ENCODE measurements at places on chromosomes 6 and 20.

DNA sequence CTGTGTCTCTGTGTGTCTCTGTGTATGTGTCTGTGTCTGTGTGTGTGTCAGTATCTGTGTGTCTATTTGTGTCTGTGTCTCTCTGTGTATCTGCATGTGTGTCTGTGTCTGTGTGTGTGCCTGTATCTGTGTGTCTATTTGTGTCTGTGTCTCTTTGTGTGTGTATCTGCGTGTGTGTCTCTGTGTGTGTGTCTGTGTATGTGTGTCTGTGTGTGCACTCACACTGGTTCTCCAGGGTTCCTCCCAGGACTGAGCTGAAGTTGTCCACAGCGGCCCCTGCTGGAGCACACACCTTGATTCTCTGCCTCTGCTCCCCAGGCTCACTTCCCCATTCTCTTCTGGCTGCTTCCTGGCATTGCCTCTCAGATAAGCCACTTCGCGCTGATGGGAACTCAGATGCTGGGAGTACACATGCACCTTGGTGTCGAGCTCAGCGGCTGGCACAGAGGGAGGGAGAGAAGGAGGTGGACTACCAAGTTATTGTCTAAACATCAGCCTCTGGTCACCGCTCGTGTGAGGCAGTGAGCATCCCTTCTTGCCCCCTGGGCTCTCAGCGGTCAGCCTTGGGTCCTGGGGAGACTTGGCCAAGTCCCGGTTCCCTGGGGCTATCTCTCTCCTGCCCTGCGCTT lies 104.9 kb upstream of the NXT1 start:
- DNase-seq = peak; percentile 20

DNA sequence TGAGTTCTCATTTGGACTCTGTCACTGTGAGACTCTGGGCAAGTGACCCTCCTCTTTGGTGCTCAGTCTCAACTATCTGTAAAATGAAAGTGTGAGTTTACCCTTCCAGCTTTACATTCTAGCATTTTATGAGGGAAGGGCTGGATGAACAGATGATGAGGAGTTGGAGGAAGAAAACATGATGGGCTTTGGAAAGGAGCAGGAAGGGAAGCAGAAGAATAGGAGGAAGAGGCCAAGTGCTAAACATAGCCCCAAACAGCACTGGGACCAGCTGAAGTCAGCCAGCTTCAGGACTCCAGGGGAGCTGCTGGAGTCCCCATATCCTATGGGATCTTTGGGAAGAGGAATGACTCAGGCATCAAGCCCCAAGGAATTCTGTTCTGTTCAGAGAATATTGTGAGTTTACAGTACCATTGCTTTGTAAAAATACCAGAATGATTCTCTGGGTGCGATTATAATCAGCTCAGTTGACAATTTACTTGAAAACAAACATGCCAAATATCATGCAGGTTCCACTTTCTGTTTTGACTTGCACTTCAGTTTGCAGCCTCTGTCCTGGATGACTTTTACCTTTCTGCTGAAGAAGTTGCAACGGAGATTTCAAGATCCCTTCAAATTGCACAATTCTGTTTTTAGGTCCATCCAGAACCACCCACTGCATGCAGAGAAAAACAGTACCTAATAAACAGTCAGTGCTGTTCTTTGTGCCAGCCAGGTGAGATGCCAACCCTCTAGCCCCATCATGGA lies 3.2 kb downstream of the CD40 start:
- DNase-seq = no peak

GRCh38 chr20:14950633-14951032 lies 613.2 kb upstream of the FLRT3 start:
- DNase-seq = no peak

DNA sequence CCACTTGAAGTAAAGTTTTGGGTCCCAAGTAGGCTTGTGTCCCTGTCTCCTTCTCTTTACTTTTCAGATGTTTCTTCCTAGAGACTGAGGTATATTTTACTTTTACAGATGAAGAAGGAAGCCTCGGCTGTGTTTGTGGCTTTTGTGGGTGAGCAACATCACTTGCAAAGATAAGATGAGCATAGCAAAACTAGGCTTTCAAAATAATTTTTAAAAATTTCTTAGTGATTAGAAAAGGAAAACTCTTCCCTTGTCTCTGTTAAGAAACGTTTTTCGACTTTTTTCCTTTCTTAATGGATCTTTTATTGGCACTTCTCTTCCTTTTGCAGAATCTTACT lies 7.6 kb downstream of the PTPN1 start:
- no peak for DNase-seq

DNA sequence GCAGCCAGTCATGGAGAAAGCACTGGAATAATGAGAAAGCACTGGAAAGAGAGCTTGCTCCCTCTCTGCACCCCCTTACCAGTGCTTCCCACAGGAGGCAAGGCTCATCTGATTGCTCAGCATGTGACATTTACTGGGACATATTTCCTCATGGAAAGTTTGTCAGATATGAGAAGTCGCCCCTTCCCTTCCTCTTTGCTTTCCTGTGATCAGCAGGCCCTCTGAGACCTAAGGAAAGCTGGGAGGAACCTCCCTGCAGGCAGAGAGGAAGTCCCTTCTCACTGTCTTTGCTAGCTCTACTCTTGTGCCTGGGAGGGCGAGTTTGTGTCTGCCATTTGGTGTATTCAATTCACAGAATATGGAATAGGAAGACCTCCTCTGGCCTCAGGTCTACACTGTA lies 283.8 kb downstream of the ALDH8A1 start:
- DNase-seq = no peak

DNA sequence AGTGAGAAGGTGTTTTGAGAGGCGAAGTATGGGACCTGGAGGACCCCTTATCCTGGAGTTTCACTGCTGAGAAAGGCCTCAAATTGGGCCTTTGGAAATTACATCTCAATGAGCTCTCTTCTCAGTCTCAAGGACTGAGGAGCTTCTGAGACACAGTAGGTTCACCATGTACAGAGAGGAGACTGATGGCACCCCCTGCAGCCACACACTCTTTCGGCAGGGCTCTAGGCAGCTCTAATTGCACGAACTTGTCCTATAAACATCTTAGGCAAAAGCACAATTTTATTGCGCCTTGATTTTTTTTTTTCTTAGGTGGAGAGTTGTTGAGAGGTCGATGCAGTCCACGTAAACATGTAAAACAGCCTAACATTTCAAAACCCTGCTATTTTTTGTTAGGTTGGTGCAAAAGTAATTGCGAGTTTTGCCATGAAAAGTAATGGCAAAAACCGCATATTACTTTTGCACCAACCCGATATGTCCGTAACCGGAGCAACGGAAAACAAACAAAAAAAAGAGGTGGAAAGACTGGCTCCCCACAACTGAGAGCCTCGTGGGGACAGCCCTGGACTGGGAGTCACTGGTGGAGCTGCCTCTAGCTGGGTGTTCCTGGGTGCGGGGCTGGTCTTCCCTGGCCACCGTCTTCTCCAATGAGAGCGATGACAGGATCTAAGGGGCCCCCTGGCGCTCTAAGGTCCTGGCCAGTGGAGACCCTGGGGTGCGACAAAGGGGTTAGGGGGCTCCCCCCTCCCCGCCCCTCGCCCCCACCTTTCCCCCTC lies 84.0 kb upstream of the EYA2 start:
- no peak for DNase-seq

GRCh38 chr6:121848523-121849255 lies 413.2 kb downstream of the GJA1 start:
- no peak for DNase-seq

GRCh38 chr20:36051318-36052116 lies 83.1 kb downstream of the CNBD2 start:
- no peak for DNase-seq

DNA sequence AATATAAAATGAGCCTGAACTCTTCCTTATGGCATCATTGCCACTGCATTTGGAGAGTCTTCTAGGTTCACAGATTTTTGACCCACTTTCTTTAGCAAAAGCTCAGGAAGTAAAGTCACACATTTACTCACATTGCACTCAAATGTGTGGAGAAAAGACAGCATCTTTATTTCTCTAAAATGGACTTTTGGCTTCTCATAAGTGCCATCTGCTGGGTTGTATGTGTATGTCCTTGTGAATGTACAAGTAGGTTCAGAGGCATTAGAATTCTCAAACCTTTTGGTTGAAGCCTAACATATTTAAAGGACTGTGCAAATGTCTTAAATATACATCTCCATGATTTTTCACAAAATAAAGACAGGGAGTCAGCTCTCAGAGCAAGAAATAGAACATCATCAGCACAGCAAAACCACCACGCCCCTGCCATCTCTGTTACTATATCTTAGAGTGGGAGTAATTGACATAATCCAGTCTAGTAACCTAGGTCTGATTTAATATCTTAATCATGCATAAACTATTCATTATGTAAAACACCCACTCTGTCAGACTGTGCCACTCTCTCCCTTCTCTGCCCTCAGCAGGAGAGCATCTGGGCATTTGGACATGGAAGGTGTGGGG lies 42.2 kb upstream of the SPTLC3 start:
- DNase-seq = peak; percentile 61

- DNase-seq = no peak
Observed at GRCh38 chr6:126724821-126725220, 384.9 kb downstream of the CENPW start.

- DNase-seq = no peak
Observed at GRCh38 chr20:55052459-55052858, 577.1 kb downstream of the DOK5 start.
